ENCODE measurements at places on chromosomes 3 and 15.

DNA sequence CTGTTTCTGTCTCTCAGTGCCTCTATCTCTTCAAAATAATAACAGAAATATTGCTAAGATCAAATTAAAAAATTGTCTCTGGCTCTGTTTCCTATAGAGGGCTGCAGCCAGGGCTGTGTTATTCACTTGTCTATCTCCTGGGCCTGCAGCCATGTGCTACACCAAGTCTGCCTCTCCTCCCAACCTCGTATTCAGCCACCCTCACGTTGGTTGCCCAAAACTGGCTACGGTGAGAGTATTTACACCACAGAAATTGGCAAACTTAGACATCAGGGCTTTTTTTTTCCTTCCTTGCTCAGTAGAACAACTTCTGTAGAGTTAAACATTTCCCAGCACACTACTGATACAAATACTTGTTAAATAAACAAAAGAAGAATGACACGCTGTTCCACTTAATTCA lies 320.9 kb upstream of the ICE2 start:
- DNase-seq, result no peak

DNA sequence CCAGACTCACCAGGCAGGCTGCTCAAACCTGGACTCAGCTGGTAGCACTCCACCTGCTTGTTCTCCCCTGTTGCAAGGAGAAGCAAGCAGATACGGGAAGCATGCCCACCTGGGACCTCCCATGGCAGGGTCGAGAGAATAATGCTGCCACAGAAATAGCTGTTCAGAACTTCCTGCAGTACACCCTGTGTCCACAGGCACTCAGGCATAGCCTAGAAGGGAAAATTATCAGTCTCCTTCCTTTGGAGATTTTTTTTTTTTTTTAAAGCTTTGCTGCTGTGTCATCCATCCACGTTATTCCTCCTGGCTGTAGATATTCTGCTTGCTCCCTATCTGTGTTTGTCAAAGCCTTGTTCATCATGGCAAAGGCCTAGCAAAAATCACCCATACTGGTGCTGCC lies 32.7 kb upstream of the RPS17 start:
- DNase-seq, result no peak

- no peak for DNase-seq
Observed at GRCh38 chr15:35290301-35290721, 205.2 kb upstream of the NANOGP8 start.

DNA sequence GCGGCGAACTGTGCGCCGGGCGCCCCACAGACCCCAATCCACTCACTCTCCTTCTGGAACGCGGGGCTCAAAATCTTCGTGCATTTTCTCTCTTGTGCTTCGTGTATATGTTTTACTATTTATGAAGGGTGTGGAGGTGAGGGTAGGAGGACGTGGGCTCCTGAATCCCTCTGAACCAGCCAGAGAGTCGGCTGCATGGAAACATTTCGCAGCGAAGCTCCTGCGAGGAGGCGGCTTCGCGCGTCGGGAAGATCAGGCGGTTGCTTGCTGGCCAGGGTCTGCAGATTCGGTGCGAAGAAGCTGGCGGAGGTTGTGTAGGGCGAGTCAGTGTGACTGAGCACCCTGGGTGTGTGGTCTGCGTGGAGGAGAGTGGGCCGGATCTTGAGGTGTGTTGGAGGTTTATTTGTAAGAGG lies 1.1 kb downstream of the CNTN4 start:
- DNase-seq, result peak; percentile 20

DNA sequence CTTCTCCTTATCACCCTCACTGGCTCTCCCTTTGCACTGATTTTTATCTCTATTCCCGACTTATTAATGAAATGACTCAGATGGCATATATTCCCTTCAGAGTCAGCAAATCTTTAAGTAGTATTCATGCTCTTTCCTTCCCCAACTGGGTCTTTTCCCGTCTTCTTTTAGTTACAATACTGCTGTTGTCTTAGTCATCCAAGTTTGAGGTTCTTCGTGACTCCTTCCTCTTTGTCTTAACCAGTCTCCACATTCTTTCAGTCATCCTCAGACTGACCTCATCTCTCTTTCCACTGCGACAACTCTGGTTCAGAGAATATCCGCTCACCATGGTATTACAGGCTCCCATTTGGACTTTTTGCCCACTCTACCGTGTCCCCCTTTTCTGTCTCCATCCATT lies 12.4 kb downstream of the WDR5B start:
- no peak for DNase-seq

- no peak for DNase-seq
Observed at GRCh38 chr3:177281292-177282118, 84.2 kb upstream of the TBL1XR1 start.

DNA sequence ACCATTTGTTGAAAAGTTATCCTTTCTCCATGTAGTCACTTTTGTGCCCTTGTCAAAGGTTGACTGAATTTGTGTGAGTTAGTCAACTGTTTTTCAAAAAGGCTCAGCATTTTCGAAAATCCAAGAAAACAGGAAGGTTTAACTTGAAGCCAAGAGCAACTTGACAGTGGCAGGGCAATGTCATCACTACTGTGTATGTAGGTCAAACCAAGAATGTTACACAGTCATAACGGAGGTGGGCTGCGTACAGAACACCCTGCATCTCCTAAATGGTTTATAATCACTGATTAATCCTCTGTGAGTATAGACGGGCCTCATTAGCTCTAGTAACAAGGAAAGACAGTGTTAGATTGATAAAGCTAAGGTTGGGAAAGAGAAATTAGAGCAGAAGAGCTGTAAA lies 1064.9 kb downstream of the FHIT start:
- DNase-seq, result no peak

GRCh38 chr3:17360991-17361390 lies 381.4 kb downstream of the TBC1D5 start:
- no peak for DNase-seq

DNA sequence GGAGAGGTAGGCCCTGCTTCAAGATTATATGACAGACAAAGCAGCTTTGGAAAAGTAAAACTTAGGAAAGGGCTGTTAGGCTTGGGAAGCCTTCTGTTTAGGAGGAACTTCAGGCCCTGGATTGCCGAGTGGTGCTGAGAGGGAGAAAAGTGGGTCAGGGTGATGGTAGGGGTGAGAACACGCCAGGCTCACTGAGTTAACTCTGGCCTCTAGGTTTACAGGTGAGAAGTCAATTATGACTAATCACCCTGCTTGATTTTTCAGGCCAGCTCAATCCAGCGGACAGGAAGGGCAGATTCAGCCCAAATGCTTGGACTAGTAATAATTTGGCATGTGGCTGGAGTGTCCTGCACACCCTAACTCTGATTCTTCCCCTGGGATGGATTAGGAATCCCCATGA lies 365.1 kb upstream of the LMCD1 start:
- DNase-seq, result no peak

GRCh38 chr15:33506781-33507296 lies 196.1 kb downstream of the RYR3 start:
- DNase-seq, result no peak

GRCh38 chr15:44883199-44883877 lies 73.1 kb upstream of the TERB2 start:
- DNase-seq, result no peak

DNA sequence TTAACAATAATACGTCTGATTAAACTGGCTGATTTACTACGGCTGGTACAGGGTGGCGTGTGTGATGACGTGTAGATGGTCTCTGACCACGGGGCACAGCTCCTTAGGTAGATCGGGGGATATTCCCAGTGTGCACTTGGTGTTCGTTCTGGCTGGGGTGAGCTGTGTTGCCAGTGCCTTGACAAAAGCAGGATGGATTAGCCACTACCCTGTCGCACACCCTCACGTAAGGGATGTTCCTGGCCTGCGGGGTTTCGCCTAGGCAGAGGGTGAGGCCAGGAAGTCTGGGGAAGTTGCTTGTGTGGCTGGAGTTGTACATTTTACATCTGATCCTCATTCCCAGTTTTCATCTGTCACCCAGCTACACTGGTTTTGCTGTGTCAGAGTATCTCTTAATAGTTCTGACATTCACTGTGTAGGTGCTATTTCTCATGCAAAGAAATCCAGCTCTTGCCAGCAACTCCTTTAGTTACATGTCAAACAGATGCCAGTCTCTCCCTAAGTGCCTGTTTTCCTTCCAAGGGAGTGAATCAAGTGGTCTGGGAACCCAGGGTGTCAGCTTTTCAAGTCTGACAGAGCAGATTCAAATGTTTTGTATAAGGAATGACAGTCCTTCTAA lies 66.1 kb upstream of the CCR4 start:
- no peak for DNase-seq

GRCh38 chr3:156606729-156607128 lies 51.8 kb upstream of the SSR3 start:
- no peak for DNase-seq

DNA sequence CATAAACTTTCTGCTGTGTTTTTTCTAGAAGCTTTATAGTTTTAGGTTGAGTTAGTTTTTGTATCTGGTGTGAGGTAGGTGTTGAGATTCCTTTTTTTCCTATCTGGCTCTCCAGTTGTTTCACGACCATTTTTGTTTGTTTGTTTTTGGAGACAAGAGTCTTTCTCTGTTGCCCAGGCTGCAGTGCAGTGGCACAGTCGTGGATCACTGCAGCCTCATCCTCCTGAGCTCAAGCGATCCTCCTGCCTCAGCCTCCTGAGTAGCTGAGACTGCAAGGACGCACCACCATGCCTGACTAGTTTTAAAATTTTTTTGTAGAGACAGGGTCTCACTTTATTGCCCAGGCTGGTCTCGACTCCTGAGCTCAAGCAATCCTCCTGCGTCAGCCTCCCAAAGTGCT lies 20.6 kb downstream of the RNF111 start:
- DNase-seq, result no peak

DNA sequence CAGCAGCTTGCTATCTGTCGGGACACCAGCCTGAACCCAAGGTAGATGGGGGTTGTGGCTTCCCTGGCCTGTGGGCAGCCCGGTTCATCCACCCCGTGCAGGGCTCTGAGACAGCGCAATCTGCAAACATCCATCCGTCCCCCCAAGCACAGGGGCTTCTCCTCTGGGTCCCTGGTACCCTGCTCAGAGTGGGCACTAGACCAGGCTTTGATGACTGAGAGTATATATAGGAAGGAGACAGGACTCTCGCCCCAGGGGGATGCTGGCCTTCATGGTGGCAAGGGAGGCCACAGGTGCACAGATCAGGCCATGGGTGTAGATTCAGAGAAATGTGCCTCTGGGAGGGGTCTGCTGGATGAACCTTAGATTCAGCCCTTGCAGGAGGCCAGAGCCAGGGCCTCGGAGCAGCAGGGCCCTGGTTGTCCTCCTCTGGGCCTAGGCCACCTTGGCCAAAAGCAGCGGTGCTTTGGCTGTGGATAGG lies 40.3 kb downstream of the CFAP100 start:
- DNase-seq, result no peak

- DNase-seq, result no peak
Observed at GRCh38 chr3:195164573-195165264, 106.2 kb downstream of the XXYLT1 start.

DNA sequence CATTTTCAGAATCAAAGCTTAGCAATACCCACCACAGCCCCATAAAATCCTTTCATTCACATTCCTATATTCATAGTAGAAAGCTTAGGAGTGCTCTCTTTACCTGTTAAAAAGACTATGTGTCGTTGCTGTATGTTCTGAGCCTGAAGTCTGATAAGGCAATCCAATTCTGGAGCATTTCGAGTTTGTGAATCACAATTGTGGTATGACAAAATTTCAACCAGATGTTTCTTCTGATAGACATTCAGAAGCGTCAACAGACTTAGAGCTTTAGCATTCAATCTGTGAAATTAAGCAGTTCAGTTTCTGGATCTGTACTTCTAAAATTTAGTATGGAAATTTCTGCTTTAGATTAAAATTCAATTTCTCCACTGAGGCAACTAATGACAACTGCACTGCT lies 58.3 kb downstream of the TASOR start:
- no peak for DNase-seq

DNA sequence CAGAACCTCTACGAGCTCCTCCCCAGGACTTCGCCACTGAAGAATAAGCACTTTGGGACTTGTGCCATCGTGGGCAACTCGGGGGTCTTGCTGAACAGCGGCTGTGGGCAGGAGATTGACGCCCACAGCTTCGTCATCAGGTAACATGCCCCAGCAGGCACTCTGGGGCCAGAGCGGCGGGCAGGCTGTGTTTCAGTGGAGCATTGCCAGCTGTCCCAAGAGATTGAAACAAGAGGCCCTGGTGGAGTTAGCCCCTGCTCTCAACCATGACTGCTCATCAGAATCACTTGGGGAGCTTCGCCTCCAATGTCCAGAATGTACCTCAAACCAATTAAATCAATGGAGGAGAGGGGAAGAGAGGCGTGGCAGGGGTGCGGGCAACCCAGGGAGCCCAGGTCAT lies 44.8 kb downstream of the ST8SIA2 start:
- DNase-seq, result no peak

DNA sequence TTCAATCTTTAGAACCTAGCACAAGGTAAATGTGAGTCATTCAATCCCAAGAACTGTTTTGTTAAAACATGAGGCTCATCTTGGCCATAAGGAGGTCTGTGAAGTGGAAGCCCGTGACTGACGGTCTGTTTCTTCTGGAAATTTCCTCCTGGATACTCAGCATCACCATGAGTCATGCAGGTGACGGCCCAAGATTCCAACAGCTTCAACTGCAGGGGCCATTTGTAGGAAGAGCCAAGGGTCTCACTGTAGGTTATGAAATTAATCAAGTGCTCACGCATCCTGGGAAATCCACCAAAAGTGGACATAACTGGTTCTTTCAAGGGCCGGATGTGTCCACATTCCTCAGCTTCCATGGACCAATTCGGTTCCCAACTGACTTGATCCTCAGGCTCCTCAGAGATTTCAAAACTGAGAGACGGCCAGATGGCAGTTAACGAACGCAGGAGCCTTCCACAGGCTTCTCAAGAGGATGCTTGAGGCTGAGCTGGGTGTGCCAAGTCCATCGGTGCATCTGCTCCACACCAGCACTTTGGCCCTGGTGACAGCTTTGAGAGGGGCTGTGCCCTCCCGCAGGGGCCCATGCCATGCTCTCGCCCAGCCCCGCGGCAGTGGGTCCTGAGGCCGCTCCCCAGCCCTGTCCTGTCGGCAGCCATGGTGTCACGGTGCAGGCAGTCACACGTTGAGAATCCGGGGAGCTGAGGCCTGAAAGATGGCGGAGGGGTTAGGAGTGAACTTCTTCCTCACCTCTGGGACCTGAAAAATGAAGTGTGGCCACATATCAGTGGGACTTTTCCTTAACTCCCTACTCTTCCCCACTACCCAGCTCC lies 8.5 kb downstream of the MAP6D1 start:
- DNase-seq, result no peak

DNA sequence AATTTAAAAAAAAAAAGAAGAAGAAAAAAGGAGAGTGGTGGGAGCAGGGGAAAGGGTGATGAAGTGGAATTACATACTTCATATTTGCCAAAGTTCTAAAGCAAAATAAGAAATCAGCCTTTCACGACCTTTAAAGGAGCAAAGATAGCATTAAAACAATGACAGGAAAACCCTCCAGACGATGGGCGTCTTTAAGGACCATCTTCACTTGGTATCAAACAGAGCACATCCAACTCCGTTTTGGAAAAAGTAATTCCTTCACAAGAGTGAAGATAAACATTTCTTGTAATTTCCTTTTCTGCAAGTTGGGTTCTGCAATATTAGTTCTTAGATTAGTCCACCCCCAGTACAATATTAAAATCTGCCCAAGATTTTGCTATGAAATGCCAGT lies 32.8 kb downstream of the FRMD4B start:
- no peak for DNase-seq

DNA sequence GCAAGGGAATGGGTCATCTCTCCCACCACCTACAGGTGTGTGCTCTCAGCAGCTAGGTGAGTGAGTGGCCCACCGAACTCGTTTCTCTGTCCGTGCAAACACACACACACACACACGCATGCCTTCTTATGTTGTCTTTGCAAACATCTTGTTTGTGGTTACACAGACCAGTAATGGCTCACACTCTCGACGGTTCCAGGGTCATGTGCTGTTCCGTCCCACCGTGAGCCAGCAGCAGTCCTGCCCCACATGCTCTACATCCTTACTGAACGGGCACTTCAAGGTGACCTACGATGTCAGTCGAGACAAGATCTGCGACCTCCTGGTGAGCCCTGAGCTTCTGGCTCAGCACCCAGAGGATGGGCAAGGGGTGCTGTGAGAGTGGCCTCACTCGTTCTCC lies 4.3 kb downstream of the ITIH1 start:
- no peak for DNase-seq
